K562 (cell line): ENCODE measurements at places on chromosomes 5 and 9. TPM values are rescaled to one million over a fixed set of nuclear protein-coding genes. Genes with fewer than 3 reads are reported as not detected.

- H3K4me3 ChIP-seq, result no peak overlapping the region
- no peak overlapping the region for H3K27ac ChIP-seq
- peaks cover 4% of the 10 kb centered on the region; the same call in 1 of the 2 replicates for H3K4me1 ChIP-seq
- no peak for DNase-seq
- no peaks in the 10 kb centered on the region for H3K36me3 ChIP-seq
Observed at GRCh38 chr5:10635257-10635866, 71.5 kb downstream of the ANKRD33B start.

DNA sequence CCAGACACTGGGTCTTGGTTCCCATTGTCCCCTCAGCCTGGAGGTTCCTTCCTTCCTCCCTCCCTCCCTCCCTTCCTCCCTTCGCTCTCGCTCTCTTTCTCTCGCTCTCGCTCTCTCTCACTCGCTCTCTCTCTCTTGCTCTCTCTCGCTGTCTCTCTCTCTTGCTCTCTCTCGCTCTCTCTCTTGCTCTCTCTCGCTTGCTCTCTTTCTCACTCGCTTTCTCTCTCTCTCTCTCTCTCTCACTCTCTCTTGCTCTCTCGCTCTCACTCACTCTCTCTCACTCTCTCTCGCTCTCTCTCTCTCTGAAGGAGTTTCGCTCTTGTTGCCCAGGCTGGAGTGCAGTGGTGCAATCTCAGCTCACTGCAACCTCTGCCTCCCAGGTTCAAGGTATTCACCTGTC, 23.4 kb downstream of the LAMC3 start:
- DNase-seq, result no peak
- no peaks in the 10 kb centered on the region for H3K36me3 ChIP-seq
- no peak overlapping the region for H3K27ac ChIP-seq
- H3K4me1 ChIP-seq, result peaks cover 33% of the 10 kb centered on the region
- peaks cover 100% of the 10 kb centered on the region for H3K27me3 ChIP-seq

GRCh38 chr5:44952376-44952775, 143.6 kb downstream of the MRPS30 start:
- no peaks in the 10 kb centered on the region for H3K36me3 ChIP-seq
- no peaks in the 10 kb centered on the region for H3K27me3 ChIP-seq
- peak; percentile 32 for DNase-seq
- no peak overlapping the region for H3K27ac ChIP-seq
- H3K4me3 ChIP-seq, result no peak overlapping the region

DNA sequence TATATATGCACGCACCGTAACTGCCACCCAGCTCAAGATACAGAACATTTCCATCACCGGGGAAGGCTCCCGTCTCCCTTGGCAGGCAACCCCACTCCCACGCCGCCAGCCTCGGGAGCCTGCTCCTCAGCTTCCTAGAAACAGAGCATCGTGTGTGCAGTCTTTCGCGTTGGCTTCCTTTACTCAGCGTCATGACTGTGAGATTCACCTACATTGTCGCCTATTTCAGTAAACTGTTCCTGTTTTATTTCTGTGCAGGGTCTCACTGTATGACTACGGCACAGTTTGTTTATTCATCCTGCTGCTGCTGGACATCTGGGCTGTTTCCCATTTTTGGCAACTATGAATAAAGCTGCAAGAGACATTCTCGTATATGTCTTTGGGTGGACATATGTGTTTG, 90.7 kb downstream of the STK10 start:
- H3K27ac ChIP-seq, result no peak overlapping the region
- no peaks in the 10 kb centered on the region for H3K36me3 ChIP-seq
- H3K4me3 ChIP-seq, result no peak overlapping the region
- H3K27me3 ChIP-seq, result peaks cover 21% of the 10 kb centered on the region

DNA sequence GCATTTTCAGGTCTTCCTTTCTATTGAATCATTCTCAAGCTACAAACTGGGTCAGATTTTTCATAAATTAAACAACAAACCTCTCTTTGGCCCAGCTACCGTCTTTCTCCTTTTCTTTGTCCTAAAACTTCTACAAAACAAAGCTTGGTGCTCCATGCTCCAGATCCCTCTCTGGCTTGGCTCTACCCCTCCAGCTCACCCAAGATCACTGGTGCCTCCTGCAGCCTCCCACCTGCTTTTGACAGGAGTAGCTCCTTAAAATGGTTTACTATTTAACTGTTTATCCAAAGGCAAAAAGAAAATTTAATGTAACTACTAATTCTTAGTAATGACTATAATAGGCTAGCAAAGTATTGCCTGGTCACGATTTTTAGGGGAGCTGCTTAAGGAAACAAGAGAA, 10.7 kb upstream of the SERINC5 start:
- no peaks in the 10 kb centered on the region for H3K36me3 ChIP-seq
- H3K27me3 ChIP-seq, result no peaks in the 10 kb centered on the region

- no peaks in the 10 kb centered on the region for H3K36me3 ChIP-seq
- H3K4me1 ChIP-seq, result no peaks in the 10 kb centered on the region; the same call in 2 of the 3 replicates
- no peak overlapping the region for H3K4me3 ChIP-seq
- DNase-seq, result no peak
- no peak overlapping the region for H3K27ac ChIP-seq
Observed at GRCh38 chr9:110202232-110202631, 5.7 kb downstream of the C9orf152 start.

DNA sequence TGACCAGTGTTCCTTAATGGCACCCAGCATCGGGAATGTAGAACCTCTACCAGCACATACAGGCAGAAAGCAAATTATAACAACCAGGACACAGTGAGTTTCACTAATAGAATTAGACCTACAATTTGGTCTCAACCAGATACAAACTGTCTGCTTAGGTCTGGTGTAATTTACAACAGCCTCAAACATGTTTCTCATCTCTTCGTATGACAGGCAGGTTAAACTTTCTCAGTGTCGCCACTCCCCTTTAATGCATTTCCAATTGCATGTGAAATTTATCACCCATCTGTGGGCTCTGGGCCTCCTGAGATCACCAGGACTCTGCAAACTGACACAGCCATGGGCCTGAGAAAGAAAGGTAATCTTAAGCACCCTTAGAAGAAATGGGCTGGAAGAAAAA, 218.7 kb downstream of the DCP2 start:
- peaks cover 9% of the 10 kb centered on the region; the same call in 1 of the 3 replicates for H3K27me3 ChIP-seq

GRCh38 chr5:141040771-141041426, 10.3 kb upstream of the PCDHB1 start:
- no peak overlapping the region for H3K27ac ChIP-seq
- no peaks in the 10 kb centered on the region for H3K27me3 ChIP-seq
- peak; percentile 86 for DNase-seq
- no peaks in the 10 kb centered on the region for H3K36me3 ChIP-seq

DNA sequence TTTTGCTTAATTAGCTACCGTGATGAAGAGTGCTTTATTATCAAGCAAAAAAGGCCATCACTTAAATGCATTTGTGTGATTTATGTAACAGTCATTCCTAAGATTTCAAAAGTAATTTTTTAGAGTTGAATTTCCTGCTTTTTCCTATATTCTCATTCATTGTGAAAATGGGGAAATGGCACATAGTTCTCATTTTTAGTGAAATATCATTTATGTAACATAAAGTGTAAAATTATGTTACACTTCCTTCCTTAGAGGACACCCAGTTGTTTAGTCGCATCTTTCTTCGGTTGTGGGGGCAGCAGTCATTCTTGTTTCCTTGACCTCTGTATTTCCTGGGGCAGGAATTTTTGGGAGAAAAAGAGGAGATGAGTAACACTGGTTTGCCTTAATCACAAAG, 142.8 kb downstream of the MAST4 start:
- no peaks in the 10 kb centered on the region; the same call in 2 of the 3 replicates for H3K27me3 ChIP-seq
- no peaks in the 10 kb centered on the region for H3K36me3 ChIP-seq
- no peaks in the 10 kb centered on the region for H3K4me1 ChIP-seq
- H3K4me3 ChIP-seq, result no peak overlapping the region
- DNase-seq, result no peak
- H3K27ac ChIP-seq, result no peak overlapping the region

The LHX6 gene
- 13.4 and 14.0 TPM in 2 replicates for total RNA-seq

The LHX3 gene
- total RNA-seq, result 0.09 TPM in 1 of 2 replicates, not detected in the other
